CD4-positive, alpha-beta T cell treated with Interleukin-1 beta for 1 hour (primary cell): ENCODE measurements at places on chromosomes 2 and 18.

DNA sequence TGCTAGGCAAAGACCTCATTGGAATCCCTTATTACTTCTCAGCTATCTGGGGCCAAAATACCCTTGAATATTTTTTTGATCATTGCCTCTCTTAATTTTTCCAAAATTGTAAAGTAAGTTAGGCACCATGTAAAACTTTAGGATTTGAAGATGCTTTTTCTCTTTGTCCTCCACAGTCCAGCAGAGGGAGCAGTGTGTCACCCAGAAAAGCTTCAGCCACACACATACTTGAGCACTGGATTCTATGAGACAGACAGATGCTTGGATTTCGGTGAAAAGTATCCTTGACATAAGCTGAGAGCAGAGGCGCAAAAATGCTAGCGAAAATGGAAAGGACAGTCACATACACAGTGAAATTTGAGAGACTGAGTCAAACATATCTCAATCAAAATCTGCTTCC is 74.7 kb upstream of the KCNJ3 start:
- DNase-seq = no peak

- DNase-seq = no peak
These were observed 29.2 kb upstream of the SETBP1 start for GRCh38 chr18:44651478-44651877.

- DNase-seq = no peak
These were observed 86.0 kb downstream of the COL3A1 start for GRCh38 chr2:189060096-189060642.

- DNase-seq = no peak
These were observed 52.5 kb upstream of the SLC14A2 start for GRCh38 chr18:45562567-45563479.

DNA sequence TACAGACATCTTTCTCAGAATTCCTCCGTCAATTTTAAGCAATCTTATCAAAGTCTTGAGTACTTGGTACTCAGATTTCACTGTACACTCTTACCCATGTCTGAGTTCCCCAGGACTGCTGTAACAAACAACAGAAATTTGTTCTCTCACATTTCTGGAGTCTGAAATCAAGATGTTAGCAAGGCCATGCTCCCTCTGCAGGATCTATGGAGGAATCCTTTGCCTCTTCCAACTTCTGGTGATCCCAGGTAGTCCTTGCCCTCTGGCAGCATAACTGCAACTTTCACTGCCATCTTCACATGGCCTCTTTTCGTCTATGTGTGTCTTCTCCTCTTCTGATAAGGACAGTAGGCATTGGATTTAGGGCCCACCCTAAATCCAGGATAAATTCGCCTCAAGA is 17.1 kb upstream of the CACNB4 start:
- no peak for DNase-seq

- no peak for DNase-seq
These were observed 27.2 kb upstream of the RAPH1 start for GRCh38 chr2:203562268-203562667.

DNA sequence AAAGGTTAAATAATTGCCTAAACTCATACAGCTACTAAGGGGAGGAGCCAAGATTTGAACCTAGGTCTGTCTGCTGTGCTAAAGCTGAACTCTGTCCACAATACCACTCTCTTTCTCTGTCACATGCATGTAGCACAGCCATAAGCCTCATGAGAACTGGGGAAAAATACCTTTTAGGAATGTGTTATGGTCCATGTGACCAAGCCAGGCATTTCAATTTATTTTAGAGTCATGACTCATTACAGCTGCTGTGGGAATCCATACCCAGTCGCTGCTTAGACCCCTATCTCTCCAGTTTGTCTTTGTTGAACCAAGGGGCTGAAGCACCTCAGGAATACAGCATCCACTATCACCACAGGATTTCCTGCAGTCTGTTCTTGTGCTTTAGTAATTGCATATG is 200.0 kb upstream of the SIX3 start:
- no peak for DNase-seq

GRCh38 chr2:42787424-42787787 is 5.0 kb downstream of the HAAO start:
- no peak for DNase-seq

- DNase-seq = no peak
These were observed 586 bp upstream of the C2orf49 start for GRCh38 chr2:105336786-105337121.

DNA sequence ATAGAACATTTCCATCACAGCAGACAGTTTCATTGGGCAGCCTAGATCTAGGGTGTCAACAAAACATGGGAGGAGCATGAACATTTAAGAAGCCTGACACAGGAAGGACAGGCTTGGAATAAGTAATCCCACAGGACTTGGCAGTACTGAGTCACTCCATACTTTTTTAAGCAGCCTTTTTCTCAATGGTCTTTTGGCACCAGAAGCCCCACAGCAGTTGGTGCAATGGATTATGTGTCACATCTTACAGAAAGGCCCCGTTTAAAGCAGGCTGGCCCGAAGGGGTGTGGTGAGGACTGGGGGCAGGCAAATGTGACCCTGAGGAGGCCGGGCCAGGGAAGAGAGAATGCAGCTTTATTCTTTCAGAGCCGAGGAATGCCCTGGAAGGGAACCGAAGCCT is 26.6 kb downstream of the SPTBN1 start:
- no peak for DNase-seq

DNA sequence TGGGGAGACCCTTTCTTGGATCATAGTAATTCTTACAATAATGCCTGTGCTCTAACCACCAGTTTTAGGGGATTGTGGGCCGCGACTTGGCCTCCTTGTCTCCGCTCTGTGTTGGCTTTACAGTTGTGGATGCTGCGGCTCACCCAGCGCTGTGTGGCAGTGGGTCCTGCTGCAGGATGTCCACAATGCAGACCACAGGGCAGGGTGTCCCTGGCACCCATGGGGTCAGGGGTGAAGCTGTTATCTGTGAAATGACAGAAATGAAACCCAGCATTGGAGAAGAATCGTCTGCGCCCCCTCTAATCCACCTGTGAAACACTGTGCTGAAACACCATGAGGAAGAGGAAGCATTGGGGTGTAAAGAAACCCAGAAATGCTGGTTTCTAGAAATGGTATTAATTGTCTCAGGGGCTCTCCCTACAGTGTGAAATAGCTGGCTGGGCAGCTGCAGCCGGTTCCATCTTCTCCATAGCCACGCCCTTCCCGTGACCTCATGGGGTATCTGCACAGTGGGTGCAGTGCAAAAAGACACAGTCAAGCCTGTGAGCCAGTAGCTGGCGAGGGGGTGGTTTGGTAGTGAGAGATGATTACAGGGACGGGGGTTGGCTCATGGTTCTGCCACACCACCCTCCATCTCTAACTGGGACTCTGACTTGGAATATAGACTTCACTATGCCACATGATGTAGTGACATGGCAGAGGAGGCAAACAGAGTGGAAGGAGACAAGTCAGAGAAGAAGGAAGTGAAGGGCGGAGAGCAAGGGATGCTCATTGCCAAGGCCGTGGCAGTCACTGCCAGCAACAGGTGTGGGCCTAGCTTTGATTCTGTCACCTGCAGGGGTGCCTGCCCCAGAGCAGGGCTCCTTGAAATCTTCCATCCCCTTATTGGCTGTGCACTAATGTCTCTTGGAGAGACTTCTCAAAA is 16.2 kb downstream of the INPP4A start:
- peak; percentile 74 for DNase-seq

GRCh38 chr2:187034434-187034833 is 185.5 kb upstream of the ZSWIM2 start:
- no peak for DNase-seq

- DNase-seq = no peak
These were observed 690.0 kb upstream of the PIK3C3 start for GRCh38 chr18:41265047-41265446.

DNA sequence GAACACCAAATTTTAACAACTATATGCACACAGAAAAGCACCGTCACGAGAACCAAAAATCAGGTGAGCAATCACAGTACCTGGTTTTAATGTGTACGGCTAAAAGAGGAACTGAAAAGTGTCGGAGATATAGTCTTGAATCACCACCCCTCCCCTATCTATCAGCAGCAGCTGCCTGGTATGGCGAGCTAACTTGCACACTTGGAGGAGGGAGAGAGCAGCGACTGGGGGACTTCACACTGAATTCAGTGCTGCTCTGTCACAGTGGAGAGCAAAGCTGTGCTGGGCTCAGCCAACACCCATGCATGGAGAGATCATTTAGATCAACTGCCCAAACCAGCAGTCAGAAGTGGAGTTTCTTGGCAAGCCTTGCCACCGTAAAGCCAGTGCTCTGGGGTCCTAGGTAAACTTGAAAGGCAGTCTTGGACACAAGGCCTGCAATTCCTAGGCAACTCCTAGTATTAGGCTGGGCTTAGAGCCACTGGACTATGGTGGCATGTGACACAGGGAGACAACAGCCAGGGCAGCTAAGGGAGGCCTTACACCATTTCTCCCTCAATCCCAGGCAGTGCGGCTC is 89.2 kb upstream of the CD226 start:
- no peak for DNase-seq

DNA sequence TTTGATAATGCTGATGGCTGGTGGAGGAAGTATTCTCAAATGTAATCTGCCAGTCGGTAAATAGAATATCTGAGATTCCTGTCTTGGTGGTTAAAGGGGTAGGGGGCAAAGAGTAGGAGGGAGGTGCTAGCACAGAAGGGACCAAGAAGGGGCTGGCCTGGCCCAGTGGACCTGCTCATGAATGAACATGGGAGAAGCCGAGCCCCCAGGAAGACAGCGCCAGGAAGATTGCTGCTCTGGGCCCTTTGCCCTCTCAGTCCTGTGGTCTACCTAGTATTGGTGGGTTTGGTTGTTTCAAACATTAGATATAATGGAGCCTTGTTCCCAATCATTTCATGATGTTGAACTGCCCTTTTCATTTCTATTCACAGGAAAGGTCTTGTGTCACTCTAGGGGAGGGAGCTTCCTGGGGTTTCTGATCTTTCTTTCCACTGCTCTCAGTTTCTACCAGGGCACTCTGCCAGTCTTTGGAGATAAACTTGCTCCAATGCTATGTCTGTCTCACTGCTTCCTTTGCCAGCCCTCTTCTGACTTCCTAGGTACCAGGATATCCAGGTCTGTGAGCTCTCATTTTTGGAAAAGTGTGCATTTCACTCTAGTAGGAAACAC is 5.3 kb upstream of the MOCOS start:
- no peak for DNase-seq

DNA sequence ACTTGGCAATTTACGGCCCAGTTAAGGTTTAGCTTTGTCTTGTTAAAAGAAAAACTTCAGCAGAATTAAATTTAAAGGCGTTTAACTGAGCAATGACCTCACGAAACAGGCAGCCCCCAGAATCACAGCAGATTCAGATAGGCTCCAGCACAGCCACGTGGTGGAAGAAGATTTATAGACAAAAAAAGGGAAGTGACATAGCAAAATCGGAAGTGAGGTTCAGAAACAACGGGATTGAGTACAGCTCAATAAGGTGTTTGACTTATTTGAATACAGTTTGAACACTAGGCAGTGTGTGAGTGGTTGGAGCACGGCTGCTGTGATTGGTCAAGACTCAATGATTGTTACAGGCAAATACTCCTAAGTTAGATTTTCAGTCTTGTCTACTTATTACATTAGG is 79.8 kb downstream of the MOGAT1 start:
- no peak for DNase-seq

DNA sequence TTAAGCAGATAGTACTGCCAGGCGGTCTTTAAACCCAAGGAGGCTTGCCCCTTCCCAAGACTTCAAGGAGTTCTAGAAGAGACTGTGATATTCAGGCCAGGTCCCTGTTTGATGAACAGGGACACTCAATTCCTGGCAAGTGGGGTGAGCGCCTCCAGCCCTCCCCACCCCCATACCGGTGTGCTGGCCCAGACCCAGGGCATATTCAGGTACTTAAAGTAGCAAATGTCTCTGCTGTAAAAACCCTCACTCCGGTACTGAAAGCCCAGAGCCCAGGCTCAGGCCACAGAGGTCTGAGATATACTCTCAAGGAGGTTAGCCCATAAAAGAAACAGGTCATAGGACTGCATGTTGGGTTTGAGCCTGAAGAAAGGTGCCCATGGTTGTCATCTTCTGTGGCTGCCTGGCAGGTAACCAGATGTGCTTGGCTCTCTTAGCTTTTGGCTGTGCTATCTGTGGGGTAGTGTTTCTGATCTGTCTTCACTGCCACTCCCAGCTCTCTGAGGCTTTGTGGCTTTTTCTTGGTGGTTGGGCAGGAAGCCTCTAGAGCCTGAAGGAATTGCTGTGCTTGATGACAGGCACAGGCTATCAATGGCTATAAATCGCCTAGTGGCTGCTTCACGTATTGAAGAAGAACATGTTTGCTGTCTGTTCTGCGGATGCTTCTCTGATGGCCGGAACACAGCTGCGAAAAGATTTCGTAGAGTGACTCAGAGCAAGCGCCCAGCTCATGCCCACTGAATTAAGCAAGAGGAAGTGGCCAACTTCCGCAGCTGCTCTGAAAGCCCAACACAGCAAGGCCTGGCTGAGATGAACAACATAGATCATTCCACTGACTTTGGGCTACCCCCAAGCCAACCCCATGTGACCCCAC is 63.3 kb upstream of the ALPP start:
- peak; percentile 84 for DNase-seq
